HS-5 (cell line): ENCODE measurements at places on chromosomes 13 and 19.

DNA sequence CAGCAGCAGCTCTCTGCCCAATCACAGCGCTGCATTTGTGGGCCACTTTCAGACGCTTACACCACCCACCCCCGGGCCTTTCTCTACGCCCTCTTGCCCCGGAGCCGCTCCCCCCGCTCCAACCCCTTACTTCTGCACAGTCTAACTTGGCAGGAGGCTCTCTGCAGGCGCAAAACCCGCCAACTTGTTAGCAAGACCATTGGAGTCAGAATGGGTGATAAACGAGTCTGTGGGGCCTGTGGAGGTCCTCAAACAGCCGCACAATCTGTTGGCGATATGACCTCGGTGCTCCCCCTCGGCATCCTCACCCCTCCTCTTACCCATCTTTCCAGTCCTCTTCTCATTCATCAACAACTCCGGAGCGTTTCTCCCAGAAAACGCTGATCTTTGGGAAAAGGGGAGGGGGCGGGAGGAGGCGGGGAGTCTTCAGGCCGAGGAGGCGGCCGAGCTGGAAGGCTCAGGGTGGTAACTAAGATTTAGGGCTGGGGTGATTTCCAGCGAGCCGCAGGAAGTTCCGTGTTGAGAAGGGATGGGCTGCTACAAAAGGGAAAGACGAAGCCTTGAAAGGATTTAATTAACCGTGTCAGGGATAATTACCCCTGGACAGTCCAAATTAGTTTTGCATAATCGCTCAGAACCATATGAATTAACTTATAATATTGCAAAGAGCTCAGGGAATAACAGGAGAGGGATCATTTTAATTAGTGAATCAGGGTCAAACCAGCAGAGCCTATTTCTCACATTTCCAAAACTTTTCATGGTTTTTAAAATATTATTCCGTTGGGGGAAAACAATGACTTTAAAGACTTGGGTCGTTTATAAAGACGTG lies 4.1 kb downstream of the SOX21 start:
- no peak for DNase-seq

DNA sequence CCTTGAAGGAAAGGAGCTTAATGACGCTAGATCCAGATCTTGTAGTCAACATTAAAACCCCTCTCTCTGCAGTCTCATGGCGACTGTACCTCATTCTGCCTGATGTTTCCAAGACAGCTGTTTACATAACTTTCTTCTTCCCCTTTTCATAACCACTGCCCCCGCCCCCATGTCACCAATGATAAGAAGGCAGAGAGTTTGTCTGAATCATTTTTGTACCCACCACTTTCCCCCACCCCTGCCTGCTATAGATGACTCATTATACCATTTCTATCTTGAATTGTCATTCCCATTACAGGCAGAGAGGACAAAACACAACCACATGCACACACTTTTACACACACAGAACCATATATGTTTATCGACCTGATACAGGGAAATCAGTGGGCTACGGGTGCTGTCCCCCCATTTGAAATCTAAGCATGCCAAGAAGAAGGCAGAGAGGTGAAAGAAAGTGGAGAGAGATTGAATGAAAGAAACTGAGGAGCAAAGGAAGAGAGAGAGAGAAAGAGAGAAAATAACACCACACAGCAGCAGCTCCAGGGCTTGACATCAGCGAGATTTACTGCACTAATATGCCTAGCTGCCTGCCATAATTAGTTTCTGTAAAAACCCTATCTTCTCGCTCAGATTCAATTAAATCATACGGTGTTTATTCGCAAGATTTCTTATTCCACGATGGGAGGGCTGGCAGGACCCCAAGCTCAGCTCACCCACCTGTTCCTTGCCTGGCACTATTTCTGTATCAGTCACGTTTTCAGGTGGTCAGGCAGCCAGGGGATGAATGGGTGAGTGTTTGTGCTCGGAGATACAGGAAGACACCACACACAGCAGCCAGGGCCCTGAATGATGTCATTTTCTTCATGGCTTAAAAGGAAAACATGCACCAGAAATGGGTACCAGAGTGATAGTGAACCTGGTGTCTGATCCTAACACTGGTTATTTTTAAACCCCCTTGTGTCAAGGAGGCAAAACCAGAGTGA lies 114.3 kb upstream of the SERP2 start:
- DNase-seq, result no peak

DNA sequence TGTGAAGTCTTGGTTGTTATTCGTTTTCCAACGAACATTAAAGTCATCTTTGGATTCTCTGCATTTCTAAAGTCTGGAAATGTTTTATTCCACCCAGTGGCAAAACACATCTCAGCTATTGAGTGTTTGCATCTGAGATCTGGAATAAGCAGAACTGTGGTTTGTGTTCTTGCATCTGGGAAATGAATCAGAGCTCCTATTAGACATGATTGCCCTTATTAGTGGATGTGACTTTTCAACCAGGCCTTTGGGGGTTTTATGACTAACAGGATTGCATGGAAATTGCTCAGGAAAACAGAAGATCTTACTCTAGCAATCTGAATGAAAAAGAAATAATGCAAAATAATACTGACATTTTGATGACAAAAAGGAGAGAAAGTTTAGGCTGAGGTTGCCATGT lies 488.8 kb downstream of the IRS2 start:
- DNase-seq, result peak; percentile 25

- no peak for DNase-seq
Measured at GRCh38 chr13:24194447-24194846, 33.9 kb downstream of the SPATA13 start.

- DNase-seq, result no peak
Measured at GRCh38 chr19:2527171-2527570, 51.2 kb downstream of the GADD45B start.

DNA sequence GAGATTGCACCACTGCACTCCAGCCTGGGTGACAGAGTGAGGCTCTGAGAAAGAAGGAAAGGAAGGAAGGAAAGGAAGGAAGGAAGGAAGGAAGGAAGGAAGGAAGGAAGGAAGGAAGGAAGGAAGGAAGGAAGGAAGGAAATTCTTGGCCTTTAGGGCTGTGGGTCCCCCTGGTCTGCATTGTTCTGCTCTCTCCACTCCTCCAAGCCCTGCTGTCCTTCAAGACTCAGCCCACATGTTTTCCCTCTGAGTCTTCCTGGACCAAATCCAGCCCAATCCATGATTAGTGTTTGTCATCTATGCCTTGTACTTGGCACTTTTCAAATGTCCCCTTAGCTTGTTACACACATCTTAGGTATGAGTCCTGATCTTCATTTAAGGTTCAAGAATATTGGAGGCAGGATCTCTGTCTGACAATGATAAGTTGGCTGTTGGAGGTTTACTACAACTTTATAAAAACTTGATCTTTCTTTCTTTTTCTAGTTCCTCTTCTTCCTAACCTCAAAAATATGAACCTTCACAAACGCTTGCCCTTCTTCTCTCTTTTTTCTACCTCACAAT lies 48.8 kb upstream of the INTS6 start:
- DNase-seq, result no peak

DNA sequence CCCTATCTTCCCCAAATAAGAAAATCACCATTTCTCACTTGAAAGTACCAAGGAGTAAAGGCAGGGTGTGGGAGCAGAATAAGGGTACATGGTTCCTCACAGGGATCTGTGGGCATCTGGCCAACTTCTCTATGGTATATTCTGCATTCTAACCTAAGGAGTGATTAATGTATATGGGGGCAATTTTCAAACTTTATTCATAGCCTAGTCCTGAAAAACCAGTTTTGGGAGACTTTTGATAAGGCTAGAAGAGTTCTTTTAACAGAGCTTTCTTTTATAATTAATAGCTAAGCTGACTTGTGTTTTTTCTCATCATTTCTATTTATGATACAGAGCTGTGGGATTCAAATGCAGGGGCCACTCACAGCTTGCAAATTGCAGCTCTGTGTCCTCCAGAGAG lies 852 bp downstream of the SCEL start:
- no peak for DNase-seq

GRCh38 chr19:2461751-2462634 lies 5.2 kb upstream of the LMNB2 start:
- DNase-seq, result no peak

DNA sequence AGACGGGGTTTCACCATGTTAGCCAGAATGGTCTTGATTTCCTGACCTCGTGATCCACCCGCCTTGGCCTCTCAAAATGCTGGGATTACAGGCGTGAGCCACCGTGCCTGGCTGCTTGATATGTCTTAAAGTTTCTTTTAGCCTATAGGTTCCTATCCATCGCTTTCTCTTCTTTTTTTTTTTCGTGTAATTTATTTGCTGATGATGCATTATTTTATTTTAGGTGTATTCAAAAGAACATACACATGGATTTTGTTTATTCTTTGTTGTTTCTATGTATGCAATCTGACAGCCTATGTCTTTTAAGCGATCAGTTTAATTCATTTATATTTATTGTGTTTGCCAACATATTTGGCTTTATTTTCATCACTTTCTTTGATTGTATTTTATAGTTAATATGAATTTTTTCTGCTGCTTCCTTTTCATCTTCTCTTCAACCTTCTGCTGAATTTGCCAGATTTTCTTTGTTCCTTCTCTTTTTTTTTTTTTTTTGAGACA lies 26.0 kb upstream of the TNFAIP8L1 start:
- no peak for DNase-seq

GRCh38 chr13:101417043-101417406 lies 717 bp upstream of the NALCN start:
- no peak for DNase-seq

- peak; percentile 11 for DNase-seq
Measured at GRCh38 chr19:43316591-43317319, 36.7 kb upstream of the CD177 start.

DNA sequence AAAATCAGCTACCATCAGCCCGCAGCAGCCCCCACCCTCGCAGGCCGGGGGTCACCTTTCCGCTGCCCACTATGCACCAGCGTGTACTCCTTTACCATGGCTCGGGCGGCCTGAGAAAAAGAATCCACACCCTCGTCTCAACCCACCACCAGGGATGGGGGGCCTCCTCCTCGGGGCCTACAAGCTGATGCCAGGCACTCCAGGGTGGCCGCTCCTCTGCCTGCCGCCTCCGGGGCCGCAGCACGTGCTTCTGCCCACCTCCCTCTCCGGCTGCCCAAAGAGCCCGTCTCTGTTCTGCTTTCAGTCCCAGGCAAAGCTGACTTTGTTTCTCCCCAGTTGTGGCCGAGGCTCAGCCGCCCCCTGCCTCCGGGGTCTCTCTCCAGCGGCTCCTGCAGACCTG lies 11.1 kb upstream of the MEX3D start:
- DNase-seq, result no peak

- DNase-seq, result no peak
Measured at GRCh38 chr13:31440132-31440531, 240.4 kb downstream of the B3GLCT start.

DNA sequence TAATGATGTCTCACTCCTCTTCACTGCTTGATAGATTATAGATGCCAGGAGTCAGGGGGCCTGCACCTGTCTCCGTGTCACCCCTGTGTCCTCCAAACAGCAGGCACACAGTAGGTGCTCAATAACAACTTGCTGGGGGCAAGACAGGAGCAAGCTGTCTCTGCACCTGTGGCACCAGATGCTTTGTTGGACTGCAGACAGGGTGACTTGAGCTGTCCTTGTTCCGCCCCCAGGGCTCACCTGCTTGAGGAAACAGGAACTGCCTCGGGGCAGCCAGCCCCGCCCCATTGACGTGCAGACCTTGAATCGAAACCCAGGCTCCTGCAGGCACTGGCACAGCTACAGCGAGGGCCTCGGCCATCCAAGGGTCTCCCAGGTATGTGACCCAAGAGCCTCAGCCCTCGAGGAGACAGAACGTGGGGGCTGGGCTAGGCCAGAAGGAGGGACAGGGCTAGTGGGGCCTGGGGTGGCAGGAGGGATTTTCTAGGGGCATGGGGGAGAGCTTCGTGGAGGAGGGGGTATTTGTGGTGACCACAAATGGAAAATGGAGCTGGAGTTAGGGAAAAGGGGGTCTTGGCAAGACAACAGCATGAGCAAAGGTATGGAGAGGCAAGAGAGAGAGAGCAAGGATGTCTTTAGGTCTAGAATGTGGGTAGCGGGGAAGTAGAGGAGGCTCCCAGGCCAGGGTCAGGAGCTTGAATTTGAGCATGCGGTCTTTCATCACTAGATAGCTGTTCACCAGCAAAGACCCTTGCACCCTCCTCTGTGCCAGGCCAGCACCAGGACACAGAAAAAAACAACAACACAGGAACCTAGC lies at the start of gene HSH2D:
Gene HSH2D, plus strand, starts transcription at position 287 of the 817 bp plus-strand sequence. CDS start 5,066 bp downstream, outside the sequence.
- no peak for DNase-seq

DNA sequence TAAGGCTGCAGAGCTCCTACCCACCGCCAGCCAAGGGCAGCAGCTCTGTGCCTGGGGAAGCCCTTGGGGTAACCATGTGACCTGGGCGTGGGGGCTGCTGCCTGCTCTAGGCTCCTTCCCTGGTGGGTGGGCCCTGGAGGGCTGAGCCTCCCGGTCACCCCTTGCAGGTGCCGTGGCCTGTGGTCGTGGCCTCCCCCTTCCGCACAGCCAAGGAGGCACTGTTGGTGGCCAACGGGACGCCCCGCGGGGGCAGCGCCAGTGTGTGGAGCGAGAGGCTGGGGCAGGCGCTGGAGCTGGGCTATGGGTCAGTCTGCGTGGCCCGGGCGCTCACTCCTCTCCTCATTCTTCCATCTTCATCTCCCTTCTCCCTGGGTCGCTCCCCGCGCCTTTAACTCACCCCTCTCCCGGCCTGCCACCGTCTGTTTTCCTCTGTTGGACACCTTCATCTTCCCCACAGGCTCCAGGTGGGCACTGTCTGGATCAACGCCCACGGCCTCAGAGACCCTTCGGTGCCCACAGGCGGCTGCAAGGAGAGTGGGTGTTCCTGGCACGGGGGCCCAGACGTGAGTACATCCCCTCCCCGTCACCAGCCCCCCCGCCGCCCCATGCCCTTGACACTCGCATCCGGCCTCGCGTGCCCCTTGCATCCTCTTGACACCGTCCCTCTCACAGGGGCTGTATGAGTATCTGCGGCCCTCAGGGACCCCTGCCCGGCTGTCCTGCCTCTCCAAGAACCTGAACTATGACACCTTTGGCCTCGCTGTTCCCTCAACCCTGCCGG lies 9.9 kb upstream of the FLT3LG start:
- no peak for DNase-seq

- no peak for DNase-seq
Measured at GRCh38 chr19:17602872-17603510, 47.5 kb downstream of the COLGALT1 start.

GRCh38 chr19:5947435-5947834 lies 30.5 kb downstream of the RANBP3 start:
- DNase-seq, result no peak

GRCh38 chr13:100363874-100364273 lies 224.7 kb downstream of the GGACT start:
- DNase-seq, result no peak

- DNase-seq, result no peak
Measured at GRCh38 chr13:83216479-83217245, 665.6 kb downstream of the SLITRK1 start.

DNA sequence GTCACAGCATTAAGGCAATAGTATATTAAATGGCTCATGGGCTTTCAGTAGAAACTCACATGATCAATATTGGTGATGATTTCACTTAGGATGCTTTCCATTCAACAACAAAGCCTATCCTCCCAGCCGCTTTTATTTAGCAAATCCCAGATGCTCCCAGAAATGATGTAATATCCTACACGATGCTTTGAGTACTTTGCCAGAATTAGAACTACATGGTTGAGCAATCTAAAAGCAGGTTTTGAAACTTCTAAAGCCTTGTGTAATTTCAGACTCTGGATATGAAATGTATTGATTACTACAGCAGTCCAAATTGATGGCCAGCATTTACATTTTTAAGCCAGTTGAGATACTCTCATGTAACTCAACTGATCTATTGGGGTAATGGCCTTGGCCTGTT lies 13.6 kb downstream of the DLEU7 start:
- DNase-seq, result peak; percentile 4

GRCh38 chr19:33241530-33242101 lies 16.0 kb upstream of the SLC7A10 start:
- DNase-seq, result no peak

- no peak for DNase-seq
Measured at GRCh38 chr13:35793823-35794222, 317.3 kb upstream of the MAB21L1 start.

- no peak for DNase-seq
Measured at GRCh38 chr13:65965501-65965900, 1264.6 kb downstream of the PCDH9 start.
